Activated naive CD4-positive, alpha-beta T cell treated with Interleukin-2 at 50 U/mL for 16 hours (primary cell): ENCODE measurements at places on chromosomes 16 and 17.

DNA sequence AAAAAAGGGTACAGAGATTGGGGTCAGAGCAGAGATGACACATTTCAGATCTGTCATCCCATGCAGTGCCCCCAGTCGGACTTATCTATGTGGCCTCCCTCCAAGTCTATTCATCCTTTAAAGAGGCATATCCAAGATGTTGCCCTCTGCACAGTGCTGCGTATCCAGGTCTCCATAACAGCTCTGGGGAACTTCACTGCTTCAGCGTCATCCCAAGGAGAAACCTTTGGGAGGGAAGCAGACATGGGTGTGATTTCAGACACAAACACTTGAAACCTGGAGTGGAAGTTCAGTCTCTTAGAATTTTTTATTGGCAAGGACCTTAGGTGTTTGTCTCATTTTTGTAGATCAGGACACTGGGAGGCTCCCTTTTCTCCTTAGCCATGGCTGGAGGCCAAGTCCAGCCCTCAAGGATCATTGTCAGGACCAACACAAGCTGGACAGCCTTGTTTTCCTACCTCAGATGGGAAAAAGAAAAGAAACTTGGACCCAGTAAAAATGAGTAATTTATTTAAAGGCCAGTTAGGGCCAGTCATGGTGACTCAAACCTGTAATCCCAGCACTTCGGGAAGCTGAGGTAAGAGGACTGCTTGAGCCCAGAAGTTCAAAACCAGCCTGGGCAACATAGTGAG, 23.9 kb upstream of the NLK start:
- no peak for DNase-seq

GRCh38 chr16:3157229-3158025, 22.6 kb downstream of the ZNF213 start:
- peak; percentile 40 for DNase-seq

GRCh38 chr16:10617662-10618420, 37.4 kb upstream of the EMP2 start:
- DNase-seq = no peak

DNA sequence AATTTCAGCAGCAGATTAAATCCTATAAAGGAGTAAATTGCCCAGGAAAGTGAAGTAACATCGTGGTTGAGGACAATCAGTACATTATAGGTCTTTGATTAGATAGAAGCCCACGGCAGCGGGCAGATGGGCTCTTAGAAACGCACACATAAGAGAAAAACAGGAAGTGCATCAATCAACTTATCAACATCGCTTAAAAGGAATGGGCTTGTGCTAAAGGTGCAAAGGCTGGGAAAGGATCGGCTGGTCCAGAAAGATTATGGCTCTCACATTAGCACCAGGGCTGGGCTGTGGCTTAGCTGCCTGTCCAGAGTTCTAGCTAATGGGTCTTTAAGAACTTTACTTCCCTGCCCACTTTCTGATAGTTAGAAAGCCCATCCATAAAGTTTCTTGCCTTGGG, 292.0 kb upstream of the TNRC6C start:
- no peak for DNase-seq

GRCh38 chr17:7354262-7354843, 603 bp upstream of the TMEM95 start:
- peak; percentile 33 for DNase-seq

GRCh38 chr17:17538417-17539391, 42.5 kb upstream of the RASD1 start:
- DNase-seq = no peak

GRCh38 chr16:88922114-88922825, 54.7 kb downstream of the CBFA2T3 start:
- DNase-seq = no peak

DNA sequence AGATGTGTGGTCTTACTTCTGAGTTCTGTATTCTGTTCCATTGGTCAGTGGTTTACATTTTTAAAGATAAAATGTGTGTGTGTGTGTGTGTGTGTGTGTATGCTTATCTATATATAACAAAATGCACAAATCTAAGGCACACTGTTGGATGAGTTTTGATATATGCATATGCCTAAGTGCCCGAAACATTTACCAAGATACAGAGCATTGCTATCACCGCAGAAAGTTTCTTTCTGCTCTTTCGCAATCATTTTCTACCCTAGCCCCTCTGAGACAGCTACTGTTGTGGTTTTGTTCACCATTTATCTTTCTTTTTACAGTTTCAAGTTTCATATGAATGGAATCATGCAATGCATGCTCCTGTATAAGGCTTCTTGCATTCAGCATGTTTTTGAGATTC, 97.0 kb downstream of the MRTFB start:
- no peak for DNase-seq

DNA sequence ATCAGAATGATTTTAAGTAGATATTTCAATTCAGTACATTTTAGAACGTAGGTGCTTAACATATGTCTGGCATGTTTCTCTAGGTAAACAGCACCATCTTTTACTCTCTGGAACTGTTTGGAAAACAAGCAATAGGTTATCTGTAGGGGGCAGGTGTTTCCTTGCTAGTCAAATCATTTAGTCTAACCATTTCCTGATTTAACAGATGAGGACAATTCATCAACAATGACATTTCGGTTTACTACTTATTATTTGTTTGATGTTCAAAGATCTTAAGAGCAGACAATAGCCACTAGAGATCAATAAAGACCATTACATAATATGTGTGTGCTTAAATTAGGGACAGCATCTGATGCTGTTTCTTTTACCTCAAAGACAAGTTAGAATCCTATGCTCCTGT, 173.1 kb downstream of the CEP112 start:
- DNase-seq = no peak
